ENCODE measurements at places on chromosomes 4 and X.
A peak's percentile ranks its signal among the peaks of the same experiment; 100 is the strongest.

GRCh38 chr4:83036991-83037665 lies 2.1 kb downstream of the COPS4 start:
- DNase-seq: no peak

- no peak for DNase-seq
Measured at GRCh38 chr4:169437299-169438047, 166.7 kb upstream of the SH3RF1 start.

GRCh38 chrX:153019166-153019565 lies 25.2 kb upstream of the PNMA5 start:
- no peak for DNase-seq

DNA sequence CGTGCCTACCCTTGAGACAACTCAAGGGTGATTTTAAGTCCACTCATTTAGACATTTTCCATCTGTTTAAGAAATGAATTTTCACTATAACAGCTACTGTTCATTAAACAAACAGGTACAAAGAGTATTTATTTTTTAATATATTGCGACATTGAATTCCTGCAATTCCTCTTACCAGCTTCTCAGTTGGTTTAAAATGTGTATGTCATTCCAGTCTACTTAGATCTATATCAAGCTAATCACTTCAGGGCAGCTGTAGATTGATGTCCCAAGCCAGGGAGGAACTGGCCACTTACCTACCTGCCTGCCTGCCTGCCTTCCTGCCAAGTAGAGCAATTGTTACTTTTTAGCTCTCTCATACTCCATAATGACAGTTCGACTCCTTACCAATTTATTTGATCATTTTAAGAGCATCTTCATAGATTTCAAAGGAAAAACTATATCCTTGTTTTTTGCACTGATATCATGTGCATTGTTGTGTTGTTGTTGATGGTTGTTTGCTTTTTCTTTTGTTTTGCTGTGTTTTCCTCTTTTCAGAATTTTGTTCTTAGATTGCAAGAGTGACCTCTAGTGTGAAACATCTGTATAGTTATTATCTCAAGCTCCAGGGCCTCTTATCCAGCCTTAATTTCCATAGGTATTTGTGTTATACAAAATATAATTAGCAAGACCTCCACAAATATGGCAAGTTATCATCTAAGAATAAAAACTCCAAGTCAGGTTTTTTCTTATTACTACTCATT lies 120.9 kb upstream of the NRK start:
- DNase-seq: no peak

- DNase-seq: no peak
Measured at GRCh38 chr4:132646186-132646585, 502.9 kb upstream of the PCDH10 start.

- no peak for DNase-seq
Measured at GRCh38 chrX:150983521-150984168, 510 bp downstream of the HMGB3 start.

DNA sequence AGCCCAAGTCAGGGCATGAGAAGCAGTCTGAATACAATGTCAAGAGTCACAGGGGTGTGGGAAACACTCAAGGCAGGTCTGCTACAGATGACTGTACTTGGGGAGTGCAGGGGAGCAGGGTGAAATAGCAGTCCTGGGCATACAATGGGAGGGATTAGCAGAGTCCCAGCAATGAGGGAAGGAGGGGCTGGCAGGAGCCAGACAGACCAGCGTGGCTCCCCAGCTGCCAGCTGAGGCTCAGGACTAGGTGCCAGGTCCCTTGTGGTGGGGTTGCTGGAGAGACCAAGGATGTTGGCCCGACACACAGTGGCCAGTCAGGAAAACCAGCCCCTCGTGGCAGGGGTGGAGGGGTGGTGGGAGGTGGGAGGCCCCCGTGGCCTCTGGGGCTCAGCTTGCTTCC lies 86.6 kb downstream of the RTL5 start:
- DNase-seq: no peak

- DNase-seq: no peak
Measured at GRCh38 chr4:162154862-162155540, 8.8 kb downstream of the FSTL5 start.

DNA sequence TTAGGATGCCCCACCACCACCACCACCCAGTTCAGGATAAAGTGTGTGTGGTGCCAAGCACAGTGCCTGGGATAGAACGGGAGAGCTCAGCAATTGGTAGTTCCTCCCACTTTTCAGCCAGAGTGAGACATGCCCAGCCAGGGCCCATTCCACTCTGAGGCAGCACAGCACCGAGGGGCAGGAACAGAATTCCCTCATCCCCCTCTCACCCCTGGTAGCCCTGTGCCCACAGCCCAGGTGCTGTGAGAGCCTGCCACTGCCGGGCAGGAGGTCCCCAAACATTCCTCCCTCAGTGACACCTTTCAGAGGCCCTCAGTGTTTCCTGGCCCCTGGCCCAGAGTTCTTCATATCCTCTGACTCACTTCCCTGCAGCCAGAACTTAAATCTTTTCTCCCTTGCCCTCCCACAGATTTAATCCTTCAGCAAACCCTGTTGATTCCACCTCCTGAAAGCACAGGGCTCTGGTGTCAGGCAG lies 8.1 kb downstream of the RIPPLY1 start:
- DNase-seq: no peak

- DNase-seq: no peak
Measured at GRCh38 chr4:186752325-186752724, 28.7 kb upstream of the FAT1 start.

GRCh38 chr4:142516686-142517526 lies 329.2 kb downstream of the INPP4B start:
- no peak for DNase-seq

DNA sequence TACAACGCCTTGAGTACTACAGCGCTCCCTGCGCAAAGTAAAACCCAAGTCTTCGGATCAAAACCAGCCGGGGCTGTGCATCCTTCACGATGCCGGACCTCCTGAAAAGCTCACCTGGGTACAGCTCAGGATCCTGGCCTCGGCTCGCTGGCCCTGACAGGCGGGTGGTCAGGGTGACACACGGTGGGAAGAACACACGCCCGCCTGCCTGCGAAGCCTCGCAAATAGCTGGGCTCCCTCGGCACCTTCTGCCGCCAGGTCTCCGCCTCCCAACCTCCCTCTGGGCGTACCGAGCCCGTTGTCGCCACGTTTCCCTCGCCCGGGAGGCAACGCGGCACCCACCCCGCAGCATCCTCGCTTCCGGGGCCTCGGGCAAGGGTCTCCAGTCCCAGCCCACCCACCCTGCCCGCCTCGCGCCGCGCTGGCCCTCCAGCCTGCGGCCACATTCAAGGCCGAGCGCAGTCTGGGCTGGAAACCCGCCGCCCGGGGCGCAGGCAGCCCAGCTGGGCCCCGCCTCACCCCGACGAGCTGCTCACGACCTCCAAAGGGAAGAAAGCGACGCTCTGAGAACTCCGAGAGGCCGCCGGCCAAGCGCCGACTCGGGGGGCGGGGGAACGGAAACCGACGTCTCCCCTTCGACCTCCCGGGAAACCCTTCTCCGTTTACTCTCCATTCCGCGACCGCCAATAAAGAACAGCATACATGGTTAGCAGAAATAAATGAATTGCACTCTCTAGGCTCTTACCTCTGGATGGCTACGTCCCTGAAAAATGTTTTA lies 511 bp downstream of the PPM1K start:
- peak; percentile 47 for DNase-seq

DNA sequence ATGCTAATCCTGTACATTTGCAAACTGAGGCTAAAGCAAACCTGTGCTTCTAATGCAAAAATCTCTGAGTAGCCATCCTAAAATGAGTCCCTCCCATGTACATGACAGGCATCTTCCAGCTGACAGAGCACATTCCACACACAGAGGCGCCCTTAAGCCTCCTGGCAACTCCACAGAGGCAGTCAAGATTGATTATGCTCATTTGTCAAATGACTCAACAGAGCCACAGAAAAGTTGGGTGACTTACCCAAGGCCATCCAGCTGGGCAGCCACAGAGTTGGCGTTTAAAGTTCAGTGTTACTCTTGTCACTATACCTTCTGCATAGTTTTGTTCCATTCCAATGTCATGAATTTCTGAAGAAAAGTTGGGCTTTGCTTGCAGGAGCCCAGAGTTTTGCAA lies 394.6 kb upstream of the FGF13 start:
- DNase-seq: no peak

DNA sequence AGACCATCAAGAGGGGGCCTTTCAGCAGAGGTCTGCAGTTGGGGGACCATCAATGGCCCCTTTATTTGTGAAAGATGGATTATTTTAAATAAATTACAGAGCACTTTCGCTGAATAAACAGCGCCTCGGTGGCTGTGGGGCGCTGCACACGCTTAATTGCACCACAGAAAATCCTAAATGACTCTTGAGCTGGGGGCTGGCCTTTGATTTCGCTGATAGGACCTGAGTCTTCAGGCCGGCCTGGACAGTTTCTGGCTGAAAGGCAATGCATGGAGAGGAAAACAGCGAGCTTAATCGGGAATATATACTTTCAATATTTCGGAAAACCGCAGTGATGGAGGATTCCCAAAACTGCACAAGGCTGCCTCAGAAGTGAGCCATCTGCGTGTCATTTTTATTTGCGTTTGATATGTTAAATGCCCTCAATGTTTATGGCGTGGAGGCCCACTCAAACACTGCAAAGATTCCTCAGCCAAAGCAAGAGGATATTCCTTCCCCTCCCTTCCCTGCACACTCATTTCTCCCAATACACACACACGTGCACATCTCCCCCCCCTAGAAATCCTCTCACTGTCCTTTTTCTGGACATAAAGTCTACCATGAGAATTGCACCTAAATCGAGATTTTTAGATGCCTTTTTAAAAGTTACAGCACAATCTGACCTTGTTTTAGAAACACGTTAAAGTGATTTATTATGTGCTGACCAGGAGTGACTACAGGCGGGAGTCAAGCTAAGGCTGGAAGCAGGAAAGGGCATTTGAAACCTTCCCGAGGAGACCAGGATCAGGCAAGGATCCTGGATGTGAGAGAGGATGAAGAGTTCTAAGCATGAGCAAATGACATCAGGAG lies 340.7 kb downstream of the RAB28 start:
- DNase-seq: no peak

- DNase-seq: no peak
Measured at GRCh38 chr4:101019941-101020401, 327.4 kb downstream of the PPP3CA start.

DNA sequence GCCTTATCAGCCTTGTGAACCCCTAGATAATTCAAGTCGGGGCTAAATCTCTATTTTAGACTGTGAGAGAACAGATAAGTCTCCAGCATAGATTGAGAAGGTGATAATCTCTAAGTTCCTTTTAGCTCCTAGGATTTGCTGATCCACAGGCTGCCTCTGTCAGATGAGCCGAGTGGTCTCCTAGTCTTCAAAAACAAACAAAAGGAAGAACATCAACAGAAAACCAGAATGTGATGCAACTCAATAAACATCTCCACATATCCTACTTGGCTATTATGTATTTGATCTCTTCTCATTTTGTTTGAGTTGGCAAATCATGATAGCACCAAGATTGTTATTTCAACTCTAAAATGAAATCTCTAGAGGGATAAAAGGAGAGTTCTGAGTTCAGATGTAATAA lies 88.4 kb upstream of the SLC7A11 start:
- no peak for DNase-seq

DNA sequence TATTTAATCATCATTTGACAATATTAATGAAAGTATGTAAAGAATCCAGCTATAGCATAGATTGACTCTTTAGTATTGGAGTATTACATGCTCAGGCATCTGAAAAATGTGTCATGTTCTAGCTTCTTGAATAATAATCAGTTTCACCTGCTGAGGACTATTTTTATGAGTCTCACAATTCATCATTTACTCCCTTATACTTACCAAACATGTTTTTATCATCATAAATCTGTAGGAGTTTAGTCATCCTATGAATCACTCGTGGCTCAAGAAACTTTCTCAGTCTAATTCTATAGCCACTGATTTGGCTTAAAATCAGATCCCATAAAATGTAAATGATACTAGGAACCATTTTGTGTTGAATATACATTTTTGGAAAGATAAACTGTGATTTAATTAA lies 1616.1 kb downstream of the C4orf33 start:
- no peak for DNase-seq

DNA sequence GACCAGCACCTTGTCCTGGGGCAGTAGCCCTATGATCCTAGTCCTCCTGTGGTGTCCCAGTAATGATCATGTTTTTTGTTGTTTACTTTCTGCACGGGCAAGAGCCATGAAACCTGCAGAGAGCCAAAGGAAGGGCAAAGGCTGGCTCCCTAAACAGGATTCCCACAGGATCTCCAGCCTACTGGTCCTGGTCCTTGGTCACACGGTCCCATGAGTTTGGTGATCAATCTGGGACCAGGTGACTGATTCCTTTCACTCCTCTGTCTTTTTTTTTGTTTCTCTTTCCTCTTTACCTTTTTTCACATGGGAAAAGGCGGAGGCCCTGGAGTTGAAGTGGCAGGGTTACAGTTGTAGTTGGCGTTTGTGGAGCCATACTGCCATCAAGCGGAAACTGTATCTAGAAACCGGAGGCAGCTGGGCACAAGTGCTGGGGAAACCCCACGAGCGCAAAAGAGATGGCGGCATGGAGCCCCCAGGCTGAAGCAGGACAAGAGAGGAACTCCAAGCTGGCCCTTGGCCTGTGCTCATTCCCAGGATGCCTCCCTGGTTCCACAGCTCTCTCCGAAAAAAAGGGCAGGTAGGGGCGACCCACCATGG lies 34.6 kb downstream of the NBDY start:
- no peak for DNase-seq
